ENCODE measurements at places on chromosomes 6 and 20.

GRCh38 chr6:73367761-73368355 lies 1.8 kb downstream of the OOEP start:
- no peak for DNase-seq

- DNase-seq = no peak
These were observed 153.3 kb upstream of the ARG1 start for GRCh38 chr6:131419702-131420101.

- DNase-seq = no peak
These were observed 8.6 kb upstream of the FOXF2 start for GRCh38 chr6:1380625-1381427.

- DNase-seq = no peak
These were observed 79.5 kb downstream of the CDH4 start for GRCh38 chr20:61331543-61331942.

GRCh38 chr20:48717095-48717672 lies 110.6 kb downstream of the PREX1 start:
- no peak for DNase-seq

DNA sequence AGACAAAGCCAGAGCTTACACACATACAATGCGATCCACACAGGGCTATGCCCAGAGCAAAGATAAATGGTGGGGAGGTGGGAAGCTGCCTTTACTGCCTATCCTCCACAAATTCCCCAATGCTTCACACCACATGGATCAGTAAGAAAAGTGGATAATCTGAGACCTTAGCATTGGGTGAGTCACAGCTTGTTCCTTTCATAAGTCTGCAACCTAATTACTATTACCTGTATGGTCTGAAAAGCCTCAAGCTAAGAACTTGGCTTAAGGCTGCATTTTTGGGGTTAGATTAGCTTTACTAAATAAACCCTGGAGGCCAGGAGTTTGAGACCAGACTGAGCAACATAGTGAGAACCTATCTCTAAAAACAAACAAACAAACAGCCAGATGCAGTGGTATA lies 66.0 kb upstream of the BTBD3 start:
- no peak for DNase-seq

DNA sequence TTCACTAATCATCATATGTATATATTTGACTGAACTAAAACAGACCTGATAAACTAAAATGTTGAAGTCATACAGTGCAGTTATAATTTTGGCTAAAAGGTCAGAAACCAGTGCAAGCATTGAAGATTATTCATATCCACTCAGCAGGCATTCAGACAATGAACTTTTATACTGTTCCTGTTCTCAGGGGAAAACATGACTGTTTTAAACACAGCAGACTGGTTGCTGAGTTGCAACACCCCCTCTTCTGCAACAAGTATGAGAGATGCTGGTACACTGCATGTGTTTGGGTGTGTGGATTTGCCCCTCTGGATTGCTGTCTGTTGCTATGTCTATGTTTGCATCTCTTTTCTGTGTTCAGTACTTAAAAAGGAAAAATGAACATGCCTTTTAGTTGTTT lies 206.8 kb downstream of the EYA4 start:
- no peak for DNase-seq

DNA sequence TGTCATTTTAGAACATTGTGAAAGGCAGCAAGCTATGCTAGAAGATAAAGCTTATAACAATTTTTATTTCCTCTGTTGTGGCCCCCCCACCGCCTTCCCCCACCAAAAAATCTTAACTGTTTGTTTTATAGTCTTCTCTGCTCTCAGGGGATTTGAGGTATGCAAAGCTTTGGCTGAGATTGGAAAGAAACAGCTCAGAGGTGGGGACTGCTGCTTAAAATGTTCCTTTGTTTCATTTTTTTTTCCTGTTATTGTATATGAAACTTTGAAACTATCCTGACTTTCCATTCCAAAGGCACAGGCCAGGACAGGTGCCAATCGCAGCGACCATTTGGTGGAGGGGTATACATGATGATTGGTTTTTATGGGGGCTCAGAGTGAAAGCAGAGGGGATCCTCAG lies 114.7 kb upstream of the PHACTR1 start:
- DNase-seq = no peak

DNA sequence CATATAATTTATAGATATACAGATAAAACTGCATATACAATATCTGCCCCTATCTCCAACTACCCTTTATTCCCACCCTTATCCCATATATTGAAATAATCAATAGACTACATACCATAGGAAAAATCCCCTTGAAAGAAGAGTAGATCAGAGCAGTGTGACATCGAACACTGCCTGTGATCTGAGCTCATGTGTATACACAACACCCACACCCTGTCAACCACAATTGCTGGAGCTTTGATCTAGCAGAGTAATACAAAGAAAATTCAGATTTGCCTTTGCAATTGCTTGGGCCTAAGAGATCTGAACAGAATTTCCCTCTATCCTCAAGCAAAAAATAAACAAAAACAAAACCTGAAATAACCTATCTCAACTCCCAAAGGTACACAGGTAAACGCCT lies 119.3 kb downstream of the ASCC3 start:
- no peak for DNase-seq

GRCh38 chr6:35461270-35461669 lies 6.9 kb upstream of the RPL10A start:
- DNase-seq = no peak

DNA sequence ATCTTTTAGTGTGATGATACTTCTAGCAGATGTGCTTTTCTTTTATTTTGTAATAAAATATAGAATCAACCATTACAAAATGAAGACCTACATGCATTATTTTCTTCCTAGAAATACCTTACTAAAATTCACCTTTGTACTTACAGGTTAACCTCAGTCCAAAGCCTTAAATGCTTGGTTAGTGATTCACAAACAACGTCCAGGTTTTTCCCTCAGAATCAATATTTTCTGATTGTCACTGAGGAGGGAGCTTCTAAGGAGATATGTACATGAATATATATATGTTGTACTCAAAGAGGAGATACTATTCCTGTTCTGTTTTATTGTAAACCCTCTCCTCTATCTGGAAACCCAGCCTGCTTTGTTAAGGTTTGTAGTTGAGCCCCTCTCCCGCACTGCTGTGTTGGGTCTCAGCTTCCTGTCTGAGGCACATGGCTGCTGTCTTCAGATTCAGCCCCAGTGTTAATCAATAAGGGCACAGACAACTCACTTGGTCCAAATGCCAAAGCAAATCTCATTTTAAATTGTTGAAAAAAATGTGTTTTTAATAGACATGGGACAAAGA lies 33.9 kb upstream of the HS3ST5 start:
- no peak for DNase-seq

DNA sequence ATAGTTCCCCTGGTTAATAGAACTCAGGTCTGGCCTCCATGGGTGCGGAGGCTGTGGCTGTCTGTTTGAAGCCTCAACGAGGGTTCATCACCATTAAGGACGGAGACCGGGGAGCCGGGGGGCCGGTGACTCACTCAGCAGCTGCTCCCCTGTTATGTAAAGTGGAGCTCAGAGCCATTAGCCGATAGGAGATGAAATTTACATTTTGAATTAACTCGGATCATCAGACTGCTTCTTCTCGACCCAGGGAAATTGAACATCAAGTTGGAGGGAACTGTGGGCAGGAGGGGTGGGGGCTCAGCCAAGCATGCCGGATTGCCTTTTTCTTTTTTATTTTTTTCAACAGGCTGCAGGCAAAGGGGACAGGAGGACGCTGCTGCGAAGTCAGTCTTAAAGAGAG lies 12.3 kb downstream of the PCK1 start:
- no peak for DNase-seq

GRCh38 chr6:26216886-26217713 lies 129.9 kb downstream of the HFE start:
- no peak for DNase-seq

DNA sequence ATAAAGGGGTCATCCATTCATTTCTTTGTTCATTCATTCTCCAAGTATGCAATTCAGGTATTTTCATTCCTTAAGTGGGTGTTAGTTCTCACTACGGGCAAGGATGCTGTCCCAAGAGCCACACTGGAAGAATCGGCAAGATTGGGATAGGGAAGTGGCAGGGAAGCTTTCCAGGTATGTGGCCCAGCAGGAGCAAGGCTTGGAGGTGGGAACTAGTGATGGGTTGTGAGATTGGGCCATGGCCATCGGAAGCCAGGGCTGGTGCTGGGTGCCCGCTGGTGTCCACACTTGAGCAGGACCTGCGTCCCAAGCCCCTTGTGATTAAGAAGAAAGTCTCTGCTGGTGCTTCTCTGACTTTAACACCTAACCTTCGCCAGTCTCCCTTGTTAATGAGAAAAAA lies 15.1 kb downstream of the VSTM2L start:
- DNase-seq = no peak

- no peak for DNase-seq
These were observed 57.5 kb downstream of the MYLK4 start for GRCh38 chr6:2693231-2693630.

DNA sequence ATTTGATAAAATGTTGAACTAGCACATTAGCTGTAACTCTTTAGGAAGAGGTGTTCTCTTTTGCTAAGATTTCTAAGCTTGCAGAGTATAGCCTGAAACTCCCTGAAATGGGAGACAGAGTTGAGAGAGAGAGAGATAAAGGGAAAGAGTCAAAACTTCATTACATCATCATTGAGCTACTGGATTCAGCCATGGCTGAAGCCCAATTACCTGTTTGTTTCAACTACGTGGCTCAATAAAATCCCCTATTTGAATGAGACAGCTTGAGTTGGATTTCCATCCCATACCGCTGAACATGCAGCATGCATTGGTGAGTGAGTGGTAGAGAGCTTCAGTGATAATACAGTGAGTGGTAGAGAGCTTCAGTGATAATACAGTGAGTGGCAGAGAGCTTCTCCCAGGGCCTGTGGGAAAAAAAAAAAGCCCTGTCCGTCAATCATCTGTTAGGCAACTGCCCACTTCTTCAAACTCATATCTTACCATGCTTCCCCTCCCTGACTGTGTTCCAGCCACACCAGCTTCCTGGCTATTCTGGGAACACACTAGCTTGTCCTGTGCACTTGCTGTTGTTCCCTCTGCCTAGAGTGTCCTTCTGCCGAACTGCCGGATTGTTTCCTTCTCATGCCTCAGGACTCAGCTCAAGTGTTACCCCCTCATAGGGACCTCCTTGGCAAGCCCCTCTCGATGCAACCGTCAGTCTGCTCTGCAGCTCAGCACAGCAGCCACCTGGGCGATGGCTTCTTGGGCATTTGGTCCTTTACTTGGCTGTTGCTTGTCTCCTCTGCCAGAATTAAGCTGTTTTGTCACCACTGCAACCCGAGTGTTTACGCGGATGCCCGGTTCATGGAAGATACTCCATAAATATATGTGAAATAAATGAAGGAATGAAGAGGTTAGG lies 91.3 kb upstream of the EYA2 start:
- no peak for DNase-seq

GRCh38 chr6:124432620-124433019 lies 529.6 kb upstream of the RNF217 start:
- no peak for DNase-seq

All from 8988T (cell line).